DMS153 (cell line): ENCODE measurements at places on chromosomes 2 and 18.

DNA sequence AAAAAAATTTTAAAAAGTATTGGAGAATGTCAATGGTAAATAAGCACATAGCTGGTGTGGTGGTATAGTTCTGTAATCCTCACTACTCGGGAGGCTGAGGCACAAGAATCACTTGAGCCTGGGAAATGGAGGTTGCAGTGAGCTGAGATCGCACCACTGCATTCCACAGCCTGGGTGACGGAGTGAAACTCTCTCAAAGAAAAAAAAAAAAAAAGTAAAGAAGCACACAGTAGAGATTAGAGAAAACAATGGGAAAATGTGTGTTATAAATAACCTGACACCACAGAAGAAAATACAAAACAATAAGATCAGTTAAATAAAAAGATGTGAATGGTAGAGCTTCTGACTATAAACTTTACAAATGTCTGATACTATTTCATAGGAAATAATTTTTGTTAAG is 163.7 kb upstream of the WDSUB1 start:
- DNase-seq, result no peak

GRCh38 chr2:219467736-219468075 is 31.0 kb upstream of the GMPPA start:
- DNase-seq, result peak; percentile 56

GRCh38 chr18:36809590-36810381 is 19.0 kb downstream of the TPGS2 start:
- peak; percentile 45 for DNase-seq

DNA sequence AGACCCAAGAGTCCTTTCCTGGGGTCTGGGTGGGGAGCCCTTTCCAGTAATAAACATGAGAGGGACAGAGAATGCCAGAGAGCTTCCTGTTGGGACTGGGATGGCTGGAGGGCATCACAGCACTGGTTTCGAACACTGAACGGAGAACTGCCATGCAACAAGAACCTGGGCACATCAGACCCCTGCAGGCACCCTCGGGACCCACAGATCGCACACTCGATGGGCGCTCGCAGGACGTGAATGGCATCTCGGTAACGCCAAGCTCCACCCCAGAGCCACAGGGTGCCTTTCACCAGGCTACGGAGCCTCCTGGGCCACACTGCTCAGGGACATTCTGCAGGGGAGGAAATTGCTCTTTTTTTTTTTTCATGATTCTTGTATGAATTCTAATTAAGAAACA is 25.1 kb downstream of the SLC66A2 start:
- no peak for DNase-seq

DNA sequence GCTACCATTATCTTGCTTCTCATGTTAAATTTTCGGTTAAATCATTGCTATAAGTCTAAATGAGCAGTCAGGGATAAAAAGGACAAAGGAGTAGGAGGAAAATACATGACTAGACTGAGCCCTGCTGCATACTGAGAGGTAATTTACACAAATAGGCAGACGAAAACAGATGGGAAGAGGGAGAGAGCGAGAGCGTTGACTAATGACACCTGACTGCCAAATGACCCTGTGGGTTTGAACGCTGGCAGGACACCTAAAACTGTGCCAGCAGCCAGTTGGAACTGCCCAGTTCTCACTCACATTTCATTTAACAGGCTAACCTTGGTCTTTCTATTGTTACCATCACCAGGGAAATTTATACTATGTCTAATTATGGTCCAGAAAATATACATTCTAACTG is 978.2 kb downstream of the CPS1 start:
- peak; percentile 1 for DNase-seq

DNA sequence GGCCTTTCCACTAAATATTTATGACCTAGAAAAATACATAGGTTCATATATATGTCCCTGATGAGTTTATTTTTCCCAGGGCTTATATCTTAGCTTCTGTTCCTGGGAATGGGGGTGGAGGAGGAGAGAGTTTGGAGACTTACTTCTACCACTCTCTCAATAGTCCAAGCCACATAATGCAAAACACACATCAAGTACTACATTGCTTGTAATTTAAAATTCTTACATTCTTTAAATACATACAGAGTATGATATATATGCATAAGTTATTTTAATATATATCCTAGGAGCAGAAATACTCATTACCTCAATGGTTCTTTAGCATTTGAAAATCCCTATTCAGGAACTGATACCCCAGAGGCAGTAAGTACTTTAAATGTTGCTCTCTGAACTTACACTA is 73.2 kb upstream of the MYL1 start:
- no peak for DNase-seq

DNA sequence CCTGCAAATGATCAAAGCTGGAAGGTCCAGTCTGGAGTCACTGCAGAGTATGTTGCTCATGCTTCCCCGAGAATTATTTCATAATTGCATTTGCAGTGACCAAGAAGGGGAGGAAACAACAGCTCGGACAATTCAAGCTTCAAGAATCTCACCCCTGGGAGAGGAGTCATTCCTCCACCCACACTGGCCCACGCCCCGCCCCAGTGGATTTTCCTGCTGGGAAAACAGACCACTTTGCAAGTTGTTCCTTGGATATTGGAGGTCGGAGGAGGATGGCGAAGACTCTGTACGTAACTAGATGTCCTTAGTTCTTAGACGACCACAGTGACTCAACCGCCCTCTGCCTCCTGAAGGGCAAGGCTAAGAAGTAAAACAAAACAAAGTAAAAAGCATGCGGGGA is 159.4 kb downstream of the TPO start:
- no peak for DNase-seq

DNA sequence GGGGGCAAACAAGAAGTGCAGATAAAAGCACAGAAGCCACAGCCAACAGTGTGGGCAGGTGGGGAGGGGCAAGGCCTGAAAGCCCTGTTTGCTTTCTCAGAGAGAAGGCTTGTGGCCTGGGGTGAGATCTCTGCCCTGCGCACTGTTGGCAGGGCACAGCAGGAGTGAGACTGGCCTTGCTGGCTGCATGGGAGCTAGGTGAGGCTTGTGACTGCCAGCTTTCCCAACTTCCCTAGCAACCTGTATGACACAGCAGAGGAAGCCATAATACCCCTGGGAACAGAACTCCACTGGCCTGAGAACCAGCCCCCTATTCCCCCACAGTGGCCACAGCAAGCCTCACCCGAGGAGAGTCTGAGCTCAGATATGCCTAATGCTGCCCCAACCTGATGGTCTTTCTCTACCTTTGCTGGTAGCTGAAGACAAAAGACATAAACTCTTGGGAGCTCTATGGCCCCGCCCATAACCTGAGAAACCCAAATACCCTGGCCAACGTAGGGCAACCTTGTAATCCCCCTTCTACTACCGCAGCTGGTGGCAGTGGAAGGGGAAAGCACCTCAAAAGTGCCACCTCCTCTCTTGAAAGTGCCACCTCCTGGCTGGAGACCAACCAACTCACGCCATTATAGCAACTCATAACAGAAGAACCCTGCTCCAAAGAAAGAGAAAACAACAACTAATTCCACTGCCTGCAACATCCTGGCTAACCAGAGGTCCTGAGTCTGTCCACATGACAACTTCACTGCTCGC is 44.4 kb downstream of the LCT start:
- no peak for DNase-seq

DNA sequence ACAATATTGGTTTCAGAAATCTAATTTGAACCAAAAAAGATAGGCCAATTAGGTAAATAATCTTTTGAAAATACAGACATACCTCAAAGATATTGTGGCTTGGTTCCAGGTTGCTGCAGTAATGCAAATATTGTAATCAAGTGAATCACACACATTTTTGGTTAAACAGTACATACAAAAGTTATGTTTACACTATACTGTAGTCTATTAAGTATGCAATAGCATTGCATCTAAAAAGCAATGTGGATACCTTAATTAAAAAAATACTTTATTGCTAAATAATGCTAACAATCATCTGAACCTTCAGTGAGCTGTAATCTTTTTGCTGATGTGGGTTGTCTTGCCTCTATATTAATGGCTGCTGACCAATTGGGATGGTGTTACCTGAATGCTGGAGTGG is 67.3 kb downstream of the KYNU start:
- no peak for DNase-seq

DNA sequence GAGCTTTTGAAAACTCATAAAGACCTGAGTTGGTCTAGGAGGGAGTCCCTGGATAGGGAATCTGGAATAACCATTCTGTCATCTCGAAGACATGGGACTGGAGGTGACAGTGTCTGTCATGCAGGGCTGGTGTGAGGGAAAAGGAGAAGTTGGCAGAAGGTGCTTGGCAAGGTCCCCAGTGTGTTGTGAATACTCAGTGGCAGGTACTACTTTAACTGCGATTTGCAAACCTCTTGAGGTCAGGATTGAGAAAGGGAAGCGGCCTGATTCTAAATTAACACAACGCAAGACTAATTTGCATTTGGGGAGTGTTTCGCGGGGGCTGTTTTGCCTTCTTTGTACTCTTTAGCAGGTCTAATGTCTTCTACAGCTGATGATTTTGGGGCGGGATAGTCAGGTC is 77.0 kb upstream of the TMEM200C start:
- no peak for DNase-seq

- DNase-seq, result no peak
Observed at GRCh38 chr2:239393388-239393940, 7.4 kb downstream of the HDAC4 start.

DNA sequence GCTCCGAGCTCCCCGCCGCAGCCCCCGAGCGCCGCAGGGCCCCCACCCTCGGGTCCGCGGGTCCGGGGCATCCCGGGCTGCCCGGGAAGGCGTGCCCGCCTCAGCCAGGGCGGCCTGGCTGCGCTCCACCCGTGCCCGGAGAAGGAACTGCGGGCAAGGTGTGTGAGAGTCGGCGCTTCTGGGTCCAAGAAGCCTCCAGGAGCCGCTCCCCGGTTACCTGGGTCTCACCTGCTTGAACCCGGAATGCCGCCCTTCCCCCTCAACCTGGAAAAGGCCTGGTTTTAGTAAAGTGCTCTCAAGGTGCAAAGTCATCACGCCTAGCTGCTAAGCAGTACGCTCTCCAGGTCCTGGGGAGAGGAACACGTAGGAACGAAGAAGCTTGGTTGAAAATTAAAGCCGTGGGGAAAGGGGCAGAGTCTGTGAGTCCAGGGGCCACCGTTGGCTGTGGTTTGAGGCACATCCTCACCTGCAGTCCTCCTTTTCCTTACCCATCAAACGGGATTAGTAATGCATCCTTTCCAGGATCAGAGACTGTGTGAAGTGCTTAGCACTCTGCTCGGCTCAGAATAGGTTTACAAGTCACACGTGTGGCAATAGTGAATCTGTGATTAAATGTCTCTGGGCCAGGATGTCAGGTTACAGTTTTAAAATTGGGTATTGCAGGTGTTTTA is 1.2 kb downstream of the ASAP2 start:
- DNase-seq, result peak; percentile 25

DNA sequence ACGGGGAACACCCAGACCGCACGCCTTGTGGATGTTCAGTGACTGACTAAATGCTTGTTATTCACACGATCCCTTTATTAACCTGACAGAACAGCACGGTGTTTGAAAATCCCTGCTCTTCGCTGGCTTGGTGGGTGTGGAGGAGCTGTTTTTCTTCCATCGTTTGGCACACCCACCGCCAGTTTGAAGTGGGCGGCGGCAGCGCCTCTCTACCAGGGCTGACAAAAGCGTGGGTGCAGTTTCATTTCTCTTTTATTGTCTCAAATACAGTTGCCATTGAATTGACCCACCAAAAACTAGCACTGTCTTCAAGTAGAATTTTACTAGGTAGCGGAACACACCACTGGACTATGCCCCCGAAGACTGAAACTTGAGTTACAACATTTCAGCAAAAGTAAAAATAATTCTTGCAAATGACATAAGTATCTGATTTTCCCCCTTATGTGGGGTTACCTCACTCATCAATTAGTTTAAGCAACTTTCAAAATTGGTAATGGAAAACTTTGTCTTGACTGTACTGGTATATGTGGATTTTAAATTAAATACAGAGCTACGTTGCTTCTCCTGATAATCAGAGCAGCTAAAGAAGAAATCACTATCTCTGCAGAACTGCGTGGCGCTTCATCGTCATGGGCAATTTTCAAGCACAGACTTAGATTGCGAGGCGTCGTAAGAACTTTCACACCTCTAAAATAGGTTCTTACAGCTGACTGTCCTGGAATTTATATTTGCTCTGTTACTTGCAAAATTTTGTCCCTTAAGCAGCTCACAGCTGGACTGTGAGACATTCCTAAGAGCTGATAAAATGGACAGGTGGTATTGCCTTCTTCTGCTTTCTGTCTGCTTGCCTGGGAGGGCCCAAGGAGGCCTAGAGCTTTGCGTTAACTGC is 60.9 kb downstream of the LDLRAD4 start:
- DNase-seq, result no peak

- DNase-seq, result no peak
Observed at GRCh38 chr18:53261241-53261640, 921.2 kb downstream of the DCC start.

DNA sequence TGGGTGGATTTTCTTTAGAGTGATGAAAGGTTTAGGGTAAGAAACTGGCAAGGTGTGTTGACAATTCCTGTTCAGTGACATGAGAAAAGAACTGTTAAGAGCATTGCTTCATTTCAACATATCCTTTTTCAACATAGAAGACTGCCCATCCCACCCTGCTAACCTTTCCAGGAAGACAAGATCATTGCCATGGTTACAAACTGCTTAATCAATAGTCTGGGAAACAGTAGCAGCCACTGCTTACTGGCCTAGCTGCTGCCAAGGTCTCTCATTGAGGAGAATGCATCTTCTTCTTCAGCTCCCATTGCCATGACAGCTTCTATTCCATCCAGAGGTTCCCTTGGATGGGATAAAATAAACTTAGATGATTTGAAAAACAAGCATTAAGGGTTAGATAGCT is 212.1 kb downstream of the LRRTM1 start:
- DNase-seq, result no peak

DNA sequence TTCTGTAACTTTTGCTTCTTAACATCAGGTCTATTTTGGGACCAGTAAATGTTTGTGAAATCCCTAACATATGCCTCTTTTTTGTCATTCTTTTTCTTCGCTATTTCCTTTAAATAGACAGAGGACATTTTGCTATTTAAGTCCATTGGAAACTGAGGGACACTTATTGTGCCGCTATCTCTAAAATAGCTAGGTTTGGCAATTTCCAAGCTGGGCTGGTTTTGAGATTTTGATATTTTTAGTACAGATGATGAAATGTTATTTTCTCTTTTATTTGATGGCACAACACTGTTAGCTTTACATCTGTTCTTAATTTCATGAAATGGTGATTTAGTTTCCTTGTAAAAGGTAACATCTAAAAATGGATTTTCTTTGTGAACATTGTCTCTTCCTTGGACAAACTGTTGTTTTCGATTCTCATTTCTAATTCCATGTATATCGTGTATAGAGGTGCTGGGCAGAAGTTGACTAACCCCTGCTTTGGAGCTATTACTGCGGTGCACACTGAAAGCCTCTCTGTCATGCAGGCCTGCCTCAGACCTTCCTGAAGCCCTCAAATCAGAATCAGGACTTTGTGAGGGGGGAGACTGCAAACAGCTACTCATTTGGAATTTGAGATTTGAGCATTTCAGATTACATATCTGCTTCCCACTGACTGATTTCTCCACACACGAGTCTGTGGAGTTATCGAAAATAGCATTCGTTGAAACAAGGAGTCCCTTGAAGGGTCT is 594 bp downstream of the RAD51AP2 start:
- no peak for DNase-seq

GRCh38 chr2:109722026-109722425 is 72.1 kb upstream of the RGPD5 start:
- DNase-seq, result no peak
